ENCODE measurements at places on chromosomes 5 and 9.

DNA sequence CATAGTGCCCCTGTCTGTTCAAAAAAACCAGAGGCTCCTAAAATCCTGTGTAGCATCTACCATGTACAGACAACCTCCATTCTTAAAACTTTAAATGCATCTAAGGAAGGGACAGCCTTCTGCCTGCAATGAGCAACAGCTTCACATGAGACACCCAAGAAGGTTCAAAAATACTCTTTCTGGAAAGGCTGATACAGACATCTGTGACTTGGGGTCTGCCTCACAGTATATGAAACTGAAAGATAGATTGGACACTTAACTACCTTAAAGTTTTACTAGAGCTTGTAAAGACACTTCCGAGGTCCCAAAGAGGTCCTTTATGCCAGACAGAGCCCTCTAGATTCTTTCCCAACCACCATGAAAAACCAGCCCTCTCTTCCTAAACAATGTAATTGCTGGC is 28.2 kb upstream of the CATSPER3 start:
- no peak overlapping the region for H3K4me3 ChIP-seq
- H3K4me1 ChIP-seq, result no peaks in the 10 kb centered on the region
- H3K27ac ChIP-seq, result no peak overlapping the region
- DNase-seq, result no peak

- H3K4me3 ChIP-seq, result no peak overlapping the region
- no peaks in the 10 kb centered on the region for H3K36me3 ChIP-seq
- H3K27me3 ChIP-seq, result no peaks in the 10 kb centered on the region
- H3K27ac ChIP-seq, result no peak overlapping the region
- DNase-seq, result no peak
These were observed 95.3 kb downstream of the RGS3 start for GRCh38 chr9:113558632-113559502.

DNA sequence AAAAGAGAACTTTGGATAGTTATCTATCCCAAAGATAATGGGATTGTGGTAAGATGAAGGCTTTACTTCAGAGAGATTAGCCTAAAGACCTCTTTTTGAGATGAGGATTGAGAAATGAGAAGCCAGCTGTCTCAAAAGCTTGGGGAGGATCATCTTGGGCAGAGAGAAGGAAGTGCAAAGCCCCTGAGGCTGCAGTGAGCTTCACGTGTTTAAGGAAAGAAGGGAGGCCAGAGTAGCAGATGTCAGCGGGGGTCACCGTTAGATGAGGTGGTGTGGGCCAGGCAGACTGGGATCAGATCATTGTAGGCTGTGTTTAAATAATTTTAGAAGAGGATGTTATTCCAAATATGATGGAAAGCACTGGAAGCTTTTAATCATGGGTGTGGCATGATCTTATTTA is 270.1 kb downstream of the ARHGEF28 start:
- no peaks in the 10 kb centered on the region for H3K4me1 ChIP-seq
- no peak overlapping the region for H3K4me3 ChIP-seq
- no peaks in the 10 kb centered on the region for H3K36me3 ChIP-seq
- no peak overlapping the region for H3K27ac ChIP-seq
- no peaks in the 10 kb centered on the region for H3K27me3 ChIP-seq

GRCh38 chr5:167623354-167623753 is 668.1 kb upstream of the WWC1 start:
- no peaks in the 10 kb centered on the region for H3K27me3 ChIP-seq
- H3K36me3 ChIP-seq, result no peaks in the 10 kb centered on the region
- H3K27ac ChIP-seq, result no peak overlapping the region
- H3K4me3 ChIP-seq, result no peak overlapping the region

GRCh38 chr9:120724757-120725400 is 10.6 kb upstream of the MEGF9 start:
- no peak overlapping the region for H3K27ac ChIP-seq
- H3K4me3 ChIP-seq, result no peak overlapping the region
- no peak for DNase-seq
- no peaks in the 10 kb centered on the region for H3K36me3 ChIP-seq

GRCh38 chr5:130289132-130290088 is 385.1 kb downstream of the CHSY3 start:
- no peaks in the 10 kb centered on the region for H3K4me1 ChIP-seq
- no peaks in the 10 kb centered on the region for H3K27me3 ChIP-seq
- DNase-seq, result no peak
- H3K4me3 ChIP-seq, result no peak overlapping the region
- H3K36me3 ChIP-seq, result no peaks in the 10 kb centered on the region

DNA sequence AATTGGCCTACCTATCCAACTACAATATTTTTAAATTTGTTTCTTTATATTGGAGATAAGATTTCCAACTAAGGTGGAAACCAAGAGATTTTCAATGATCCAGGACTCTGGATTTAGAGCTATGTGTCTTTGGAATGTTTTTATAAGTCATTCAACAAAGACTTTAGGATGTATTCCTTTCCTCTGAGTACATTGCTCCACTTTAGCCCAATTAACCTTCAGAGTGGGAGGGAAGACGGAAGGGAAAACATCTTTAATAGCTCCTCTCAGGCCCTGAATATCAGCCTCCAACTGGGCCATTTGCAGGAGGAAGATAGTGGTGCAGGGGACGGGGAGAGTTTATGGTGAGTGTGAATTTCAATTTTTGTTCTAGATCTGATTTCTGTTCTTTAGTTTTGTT is 239.2 kb downstream of the PIK3R1 start:
- H3K4me3 ChIP-seq, result no peak overlapping the region
- no peak for DNase-seq
- H3K27me3 ChIP-seq, result no peaks in the 10 kb centered on the region
- no peak overlapping the region for H3K27ac ChIP-seq
- no peaks in the 10 kb centered on the region for H3K36me3 ChIP-seq

GRCh38 chr9:136671646-136672430 is 9.1 kb downstream of the EGFL7 start:
- peaks cover 84% of the 10 kb centered on the region for H3K36me3 ChIP-seq
- H3K27ac ChIP-seq, result no peak overlapping the region
- H3K27me3 ChIP-seq, result no peaks in the 10 kb centered on the region
- peak; percentile 65 for DNase-seq
- H3K4me3 ChIP-seq, result no peak overlapping the region

- H3K4me1 ChIP-seq, result no peaks in the 10 kb centered on the region
- H3K4me3 ChIP-seq, result no peak overlapping the region
- no peak overlapping the region for H3K27ac ChIP-seq
- no peaks in the 10 kb centered on the region for H3K27me3 ChIP-seq
These were observed 81.2 kb upstream of the UBTD2 start for GRCh38 chr5:172364773-172365172.

- peak; percentile 80 for DNase-seq
- no peaks in the 10 kb centered on the region for H3K27me3 ChIP-seq
- H3K27ac ChIP-seq, result no peak overlapping the region
- H3K4me1 ChIP-seq, result peaks cover 19% of the 10 kb centered on the region
- no peaks in the 10 kb centered on the region for H3K36me3 ChIP-seq
- H3K4me3 ChIP-seq, result no peak overlapping the region
These were observed 9.3 kb upstream of the MYOT start for GRCh38 chr5:137858223-137858916.

DNA sequence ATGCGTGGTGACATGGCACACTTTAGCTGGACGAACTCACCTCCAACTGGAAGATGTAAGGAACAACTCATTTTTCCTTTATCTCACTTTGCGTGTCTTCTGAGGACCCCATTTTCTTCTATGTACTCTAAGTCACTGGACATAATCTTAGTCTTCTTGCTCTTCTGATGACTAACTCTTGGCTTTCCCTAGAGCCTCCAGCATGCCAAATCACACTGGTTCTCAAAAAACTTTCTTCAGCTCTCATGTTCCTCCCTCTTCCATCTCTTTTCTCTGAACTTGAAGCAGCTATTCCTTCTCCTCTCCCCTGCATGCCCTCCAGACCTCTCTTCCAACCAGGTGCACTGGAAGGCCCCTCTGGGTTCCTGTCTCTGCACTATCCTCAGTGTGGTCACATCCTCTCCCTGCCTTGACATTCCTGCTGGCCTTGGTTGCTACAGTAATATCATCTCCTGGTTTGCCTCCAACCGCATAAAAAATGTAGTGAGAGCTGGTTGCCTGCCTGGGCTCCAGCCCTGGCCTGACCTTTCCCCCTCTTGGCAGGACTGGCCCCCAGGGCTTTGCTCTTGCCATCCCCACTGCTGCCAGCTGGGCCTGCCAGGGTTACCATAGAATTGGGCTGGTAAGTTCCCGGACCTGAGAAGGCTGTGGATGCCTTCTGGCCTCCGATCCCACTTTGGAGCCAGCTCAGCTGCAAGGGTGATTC is 44.8 kb upstream of the BNC2 start:
- DNase-seq, result no peak
- H3K36me3 ChIP-seq, result no peaks in the 10 kb centered on the region
- no peak overlapping the region for H3K4me3 ChIP-seq
- no peaks in the 10 kb centered on the region for H3K4me1 ChIP-seq
- H3K27me3 ChIP-seq, result no peaks in the 10 kb centered on the region

GRCh38 chr9:87071473-87071872 is 124.2 kb upstream of the GAS1 start:
- no peaks in the 10 kb centered on the region for H3K36me3 ChIP-seq
- no peak overlapping the region for H3K27ac ChIP-seq
- no peak for DNase-seq
- H3K4me1 ChIP-seq, result no peaks in the 10 kb centered on the region
- H3K4me3 ChIP-seq, result no peak overlapping the region

- no peaks in the 10 kb centered on the region for H3K36me3 ChIP-seq
- no peak overlapping the region for H3K4me3 ChIP-seq
- H3K27ac ChIP-seq, result no peak overlapping the region
- DNase-seq, result no peak
- peaks cover 32% of the 10 kb centered on the region for H3K4me1 ChIP-seq
These were observed 12.0 kb downstream of the PDGFRB start for GRCh38 chr5:150143350-150144245.

DNA sequence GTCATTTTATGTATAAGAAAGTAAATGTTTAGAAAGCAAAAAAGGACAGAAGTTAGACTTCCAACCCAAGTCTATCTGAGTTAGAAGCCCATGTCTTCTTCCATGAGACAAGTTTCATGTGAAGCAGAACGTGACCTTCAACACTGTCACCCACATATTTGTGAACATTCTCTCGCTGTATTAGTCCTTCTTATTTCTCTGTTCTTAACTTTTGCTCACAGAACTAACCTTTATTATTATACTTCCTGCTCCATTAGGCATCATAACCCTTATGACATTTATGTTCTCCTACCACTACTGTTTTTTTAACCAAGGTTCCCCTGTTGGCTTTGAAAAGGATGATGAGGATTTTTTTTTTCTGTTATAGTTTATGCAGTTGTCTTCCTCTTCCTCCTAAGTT is 238.8 kb downstream of the ZNF608 start:
- H3K27me3 ChIP-seq, result no peaks in the 10 kb centered on the region
- no peaks in the 10 kb centered on the region for H3K36me3 ChIP-seq
- DNase-seq, result no peak
- no peak overlapping the region for H3K27ac ChIP-seq
- H3K4me1 ChIP-seq, result no peaks in the 10 kb centered on the region

DNA sequence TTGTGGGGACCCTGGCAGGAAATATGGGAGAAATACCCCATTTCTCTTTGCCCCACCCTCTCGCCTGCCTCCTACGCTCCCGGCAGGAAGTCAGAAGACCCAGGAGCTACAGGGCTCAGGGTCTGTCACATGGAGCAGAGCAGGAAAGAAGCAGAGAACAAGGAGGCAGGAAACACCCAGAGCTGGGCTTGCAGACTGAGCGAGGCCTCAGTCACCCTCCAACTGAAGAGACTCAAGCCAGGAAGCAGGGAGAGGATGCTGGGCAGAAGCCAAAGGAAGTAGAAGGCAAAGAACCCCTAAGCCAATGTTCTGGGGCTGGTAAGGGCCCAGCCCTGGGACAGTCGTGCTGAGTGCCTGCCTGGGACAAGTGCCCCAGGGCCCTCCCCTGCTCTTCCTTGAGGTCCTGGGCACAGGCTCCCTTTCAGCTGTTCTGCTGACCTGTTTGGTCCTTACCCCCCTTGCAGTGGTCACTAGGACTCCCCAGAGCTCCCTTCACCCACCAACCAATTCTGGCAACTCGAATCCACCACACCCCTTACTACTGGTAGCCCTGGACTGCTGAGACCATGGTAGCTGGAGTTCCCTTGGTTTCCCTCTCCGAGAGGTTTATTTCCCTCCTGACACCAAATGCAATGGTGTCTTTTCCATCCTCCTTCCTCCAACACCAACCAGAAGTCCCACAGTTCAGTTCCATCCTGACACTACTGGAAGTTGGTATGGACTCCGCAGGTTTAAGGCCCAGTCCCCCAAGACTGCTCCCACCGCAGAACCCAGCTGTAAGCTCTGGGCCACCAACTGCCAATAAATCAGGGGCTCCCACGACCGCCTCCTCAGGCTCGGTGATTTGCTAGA is 157.5 kb downstream of the COL23A1 start:
- no peaks in the 10 kb centered on the region for H3K27me3 ChIP-seq
- peaks cover 6% of the 10 kb centered on the region for H3K4me1 ChIP-seq
- no peak overlapping the region for H3K4me3 ChIP-seq
- no peak overlapping the region for H3K27ac ChIP-seq
- H3K36me3 ChIP-seq, result no peaks in the 10 kb centered on the region
- no peak for DNase-seq

GRCh38 chr9:107175041-107175440 is 108.0 kb upstream of the RAD23B start:
- no peak for DNase-seq
- H3K4me3 ChIP-seq, result no peak overlapping the region
- H3K4me1 ChIP-seq, result no peaks in the 10 kb centered on the region
- no peak overlapping the region for H3K27ac ChIP-seq

- H3K4me3 ChIP-seq, result no peak overlapping the region
- no peaks in the 10 kb centered on the region for H3K36me3 ChIP-seq
- H3K4me1 ChIP-seq, result no peaks in the 10 kb centered on the region
- no peaks in the 10 kb centered on the region for H3K27me3 ChIP-seq
- DNase-seq, result no peak
These were observed 386.9 kb downstream of the CETN3 start for GRCh38 chr5:90022711-90023053.

DNA sequence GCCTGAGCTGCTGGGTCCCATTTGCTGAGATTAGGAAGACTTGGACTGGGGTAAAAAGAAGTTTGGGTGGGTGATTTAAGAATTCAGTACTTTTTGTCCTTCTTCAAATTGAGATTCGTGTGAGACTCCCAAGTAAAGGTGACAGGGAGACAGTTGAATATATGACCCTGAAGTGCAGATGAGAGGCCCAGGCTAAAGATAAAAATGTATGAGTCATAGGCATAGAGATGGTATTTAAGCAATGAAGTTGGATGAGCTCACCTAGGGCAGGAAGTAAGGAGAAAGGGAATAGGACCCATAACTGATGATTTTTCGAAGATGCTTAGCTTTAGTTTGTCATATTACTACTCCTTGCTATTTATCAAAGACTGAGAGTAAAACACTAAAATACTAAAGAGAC is 255.9 kb upstream of the ADRA1B start:
- H3K27ac ChIP-seq, result no peak overlapping the region
- no peaks in the 10 kb centered on the region for H3K36me3 ChIP-seq
- H3K4me3 ChIP-seq, result no peak overlapping the region
- peaks cover 1% of the 10 kb centered on the region for H3K27me3 ChIP-seq
- no peak for DNase-seq

DNA sequence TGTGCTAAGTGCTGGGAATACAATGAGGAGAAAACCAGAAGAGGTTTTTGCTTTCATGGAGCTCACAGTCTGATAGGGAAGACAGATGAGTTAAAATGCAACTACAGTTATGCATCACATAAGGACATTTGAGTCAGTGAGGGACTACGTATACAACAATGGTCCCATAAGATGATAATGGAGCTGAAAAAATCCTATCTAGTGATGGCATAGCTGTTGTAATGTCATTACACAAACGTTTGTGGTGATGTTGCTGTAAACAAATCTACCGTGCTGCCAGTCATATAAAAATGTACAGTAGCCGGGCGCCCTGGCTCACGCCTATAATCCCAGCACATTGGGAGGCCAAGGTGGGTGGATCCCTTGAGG is 110.1 kb upstream of the RAD23B start:
- no peak overlapping the region for H3K27ac ChIP-seq
- H3K4me1 ChIP-seq, result no peaks in the 10 kb centered on the region
- no peak for DNase-seq
- H3K4me3 ChIP-seq, result no peak overlapping the region
- H3K27me3 ChIP-seq, result no peaks in the 10 kb centered on the region
- no peaks in the 10 kb centered on the region for H3K36me3 ChIP-seq
